ENCODE measurements at places on chromosomes 3 and 15. TPM values are rescaled to one million over a fixed set of nuclear protein-coding genes. Genes with fewer than 3 reads are reported as not detected.

DNA sequence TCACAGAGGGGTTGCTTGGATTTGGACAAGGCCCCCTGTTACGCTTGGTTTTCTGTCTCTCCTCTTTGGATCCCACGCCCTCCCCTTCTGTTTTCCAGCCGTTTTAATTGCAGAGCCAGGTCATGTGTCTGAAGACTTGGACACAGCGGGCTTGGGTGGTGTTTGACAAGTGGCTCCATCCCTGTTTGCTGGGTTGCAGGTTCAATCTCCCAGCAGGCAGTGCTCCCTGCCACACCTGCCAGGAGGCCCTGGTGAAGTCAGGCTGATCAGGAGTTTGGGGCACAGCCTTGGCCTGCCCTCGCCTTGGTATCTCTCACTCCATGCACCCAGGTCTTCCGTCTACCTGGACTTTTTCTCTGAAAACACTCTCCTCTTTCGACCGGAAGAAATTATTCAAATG is 59.0 kb downstream of the PLXNA1 start:
- no peak for DNase-seq

- no peak for DNase-seq
Measured at GRCh38 chr3:12309716-12310115, 20.8 kb downstream of the PPARG start.

DNA sequence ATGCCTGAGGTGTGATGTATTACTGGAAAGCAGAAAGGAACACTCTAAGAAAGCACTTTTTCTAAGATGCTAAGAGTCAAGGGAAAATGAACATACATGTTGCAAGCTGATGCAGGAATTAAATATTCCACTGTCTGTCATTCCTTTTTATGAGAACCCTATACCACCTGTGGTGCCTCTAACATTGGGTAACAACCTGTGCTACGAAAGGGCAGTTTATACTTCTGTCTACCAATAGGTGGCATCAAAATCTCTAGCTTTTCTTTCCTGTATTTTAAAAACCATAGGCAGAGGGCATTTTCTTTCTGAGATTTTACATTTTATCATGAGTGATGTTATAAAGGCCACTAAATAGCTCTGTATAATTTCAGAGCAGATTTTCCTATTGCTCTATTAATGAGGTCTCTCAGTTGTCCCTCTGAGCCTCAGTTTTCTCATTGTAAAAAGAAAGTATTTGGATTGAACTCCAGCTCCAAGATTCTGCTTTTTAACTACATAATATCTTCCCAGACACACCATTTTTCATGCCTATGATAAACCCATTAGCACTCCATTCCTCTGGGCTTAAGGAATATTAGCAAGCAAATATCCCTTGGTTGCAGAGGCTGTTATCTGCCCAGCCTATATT is 3.5 kb upstream of the CPNE4 start:
- DNase-seq = no peak

DNA sequence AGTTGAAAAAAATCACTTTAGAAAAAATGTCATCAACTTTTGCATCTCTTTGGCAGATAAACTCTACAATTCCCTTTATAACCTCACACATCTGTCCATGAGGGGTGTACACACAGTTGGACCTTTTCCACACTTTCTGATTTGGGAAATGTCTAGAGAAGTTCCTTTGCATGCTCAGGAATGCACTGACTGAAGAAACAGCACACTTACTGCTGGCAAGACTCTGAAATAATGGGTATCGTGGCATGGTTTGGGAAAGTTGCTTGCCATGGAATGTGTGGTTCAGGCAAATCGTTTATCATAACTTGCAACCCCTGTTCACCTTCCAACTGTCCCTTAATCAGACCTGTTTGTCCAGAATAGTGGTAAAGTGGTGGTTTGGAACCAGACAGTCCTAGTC is 135.3 kb upstream of the TGFBR2 start:
- DNase-seq = no peak

Gene RPL14
- 3,930 TPM for total RNA-seq

GRCh38 chr3:61980041-61980440 is 393.3 kb downstream of the FEZF2 start:
- DNase-seq = no peak

Gene WDR93
- total RNA-seq = not detected

GRCh38 chr15:50261981-50262380 is 3.5 kb downstream of the HDC start:
- DNase-seq = no peak

Gene SLC28A1
- not detected for total RNA-seq

Gene COLQ
- 11.4 TPM for total RNA-seq

Gene RTF1
- total RNA-seq = 30.6 TPM

- DNase-seq = no peak
Measured at GRCh38 chr15:81256916-81257315, 60.2 kb downstream of the IL16 start.

DNA sequence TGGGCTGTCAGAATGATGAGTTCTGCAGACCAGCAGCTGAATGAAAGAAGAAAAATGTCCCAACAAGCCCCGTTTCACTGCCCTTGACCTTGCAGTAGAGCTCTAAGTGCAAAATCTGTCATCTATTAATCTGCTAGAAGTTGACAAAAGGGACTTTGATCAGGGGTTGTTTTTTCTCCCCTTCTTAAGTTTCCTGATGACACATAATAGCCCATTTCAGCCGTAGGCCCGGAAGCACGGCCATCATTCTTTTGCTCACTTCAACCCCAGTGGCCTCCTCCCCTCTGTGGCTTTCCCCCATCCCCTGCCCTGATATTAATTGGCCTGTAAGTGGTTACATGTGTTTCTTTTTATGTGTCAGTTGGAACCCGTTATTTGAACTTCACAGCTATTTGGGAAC is 298.9 kb downstream of the RPLP1 start:
- no peak for DNase-seq

Gene CASR
- not detected for total RNA-seq

Gene ARPIN
- total RNA-seq = 0.07 TPM

DNA sequence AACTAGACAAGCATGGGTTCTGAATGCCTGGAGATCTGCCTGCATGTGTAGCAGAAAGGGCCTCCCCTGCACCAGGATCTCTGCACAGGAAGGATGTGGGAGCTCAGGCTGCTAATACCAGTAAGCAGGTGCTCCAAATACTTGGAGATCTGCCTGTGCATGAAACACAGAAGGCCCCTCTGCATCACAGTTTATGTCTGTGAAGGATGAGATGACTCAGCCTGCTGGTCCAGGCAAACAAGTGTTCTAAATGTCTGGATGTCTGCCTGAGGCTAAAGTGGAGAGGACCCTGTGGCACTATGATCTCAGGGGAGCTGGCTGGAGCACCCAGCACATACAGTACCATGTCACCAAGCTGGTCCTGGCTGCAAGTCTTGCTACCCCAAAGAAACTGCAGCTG is 678.8 kb downstream of the MCTP2 start:
- no peak for DNase-seq

DNA sequence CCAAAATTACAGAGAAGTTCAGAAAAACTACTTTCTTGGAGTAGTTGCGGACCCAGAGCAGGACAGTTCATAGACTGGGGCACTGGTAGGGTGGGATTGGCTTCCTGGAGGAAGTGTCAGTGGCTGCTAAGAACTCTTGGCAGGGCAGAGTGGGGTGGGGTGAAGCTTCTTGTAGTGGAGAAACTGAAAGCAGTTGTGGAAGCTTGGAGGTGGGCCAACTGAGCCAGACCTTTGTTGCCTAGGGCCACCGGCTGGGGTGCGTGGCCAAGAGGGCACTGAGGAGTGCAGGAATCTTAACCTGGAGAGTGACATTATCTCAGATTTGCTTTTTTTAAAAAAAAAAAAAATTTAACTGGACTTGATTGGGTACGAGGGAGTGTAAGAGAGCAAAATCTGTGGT is 3.1 kb downstream of the KAT2B start:
- peak; percentile 41 for DNase-seq

- DNase-seq = no peak
Measured at GRCh38 chr15:39317225-39317624, 263.7 kb upstream of the THBS1 start.

Gene CCDC54
- total RNA-seq = not detected

DNA sequence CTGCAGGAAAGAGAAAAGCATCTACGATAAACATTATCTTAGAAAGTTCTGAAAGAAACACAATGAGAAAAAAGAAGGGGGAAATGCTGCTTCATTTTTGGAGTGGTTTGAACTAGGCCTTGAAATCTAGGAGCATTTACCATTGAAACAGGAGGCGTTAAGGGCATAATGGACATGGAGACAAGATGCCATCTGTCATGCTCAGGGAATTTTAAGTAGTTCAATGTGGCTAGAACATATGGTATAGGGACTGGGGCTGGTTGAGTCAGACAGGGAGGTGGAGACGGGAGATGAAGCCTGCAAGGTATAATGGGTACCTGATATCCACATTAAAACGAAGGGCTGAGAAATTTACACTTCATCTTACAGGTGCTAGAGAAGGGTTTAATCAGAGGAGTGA is 10.4 kb upstream of the PLAAT1 start:
- DNase-seq = no peak

DNA sequence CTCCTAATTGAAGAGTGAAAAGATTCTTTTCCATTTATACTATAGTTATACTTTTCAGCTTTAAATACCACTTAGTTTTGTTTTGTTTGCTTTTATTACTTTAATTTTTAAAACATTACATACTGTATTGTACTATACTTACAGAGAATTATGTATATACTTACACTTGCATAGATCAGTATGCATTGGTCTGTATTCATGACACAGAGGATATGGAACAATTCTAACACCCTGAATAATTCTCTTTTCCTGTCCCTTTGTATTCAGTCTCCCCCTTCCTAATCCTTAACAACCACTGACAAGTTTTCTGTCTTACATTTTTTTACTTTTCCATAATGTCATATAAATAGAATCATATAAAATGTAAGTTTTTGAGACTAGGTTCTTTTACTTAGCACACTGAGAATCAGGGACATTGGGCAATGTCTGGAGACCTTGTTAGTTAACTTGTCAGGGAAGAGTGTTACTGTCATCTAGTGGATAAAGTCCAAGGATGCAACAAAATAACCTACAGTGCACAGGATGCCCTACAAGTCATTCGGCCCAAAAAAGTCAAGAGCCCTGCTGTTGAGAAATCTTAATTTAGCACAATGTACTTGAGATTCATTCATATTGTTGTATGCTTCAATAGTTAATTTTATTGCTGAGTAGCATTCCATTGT is 95.7 kb upstream of the MCTP2 start:
- no peak for DNase-seq

- DNase-seq = no peak
Measured at GRCh38 chr3:100256731-100257151, 4.1 kb upstream of the TBC1D23 start.

Gene RARB
- not detected for total RNA-seq

- no peak for DNase-seq
Measured at GRCh38 chr3:47422743-47423142, 41.9 kb downstream of the PTPN23 start.

DNA sequence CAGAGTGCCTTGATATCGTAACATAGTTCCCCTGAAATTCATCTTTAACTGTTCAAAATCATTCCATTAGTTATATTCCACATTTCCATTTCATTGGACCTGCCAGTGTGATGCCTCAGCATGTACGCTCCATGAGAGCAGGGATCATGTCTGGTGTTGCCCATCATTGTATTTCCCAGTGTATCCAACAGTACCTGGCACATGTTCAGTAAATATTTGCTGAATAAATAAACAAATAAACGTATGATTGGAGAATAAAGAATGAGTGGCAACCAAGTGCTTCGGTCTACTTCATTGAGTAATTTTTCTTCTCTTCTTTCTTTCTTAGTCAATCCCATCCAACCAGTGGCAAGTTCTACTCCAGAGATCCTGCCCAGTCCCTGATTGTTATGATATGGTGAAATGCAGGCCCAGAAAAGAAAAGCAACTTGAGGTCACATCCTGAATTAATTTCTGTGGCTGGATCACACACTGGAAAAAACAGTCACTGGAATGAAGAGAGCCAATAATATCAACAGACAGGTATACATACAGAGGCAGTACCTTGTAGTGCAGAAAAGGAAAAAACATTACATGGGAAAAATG is 101.2 kb downstream of the PLCH1 start:
- no peak for DNase-seq

- DNase-seq = no peak
Measured at GRCh38 chr3:18572809-18573208, 147.7 kb upstream of the SATB1 start.

Gene ILDR1
- total RNA-seq = not detected

DNA sequence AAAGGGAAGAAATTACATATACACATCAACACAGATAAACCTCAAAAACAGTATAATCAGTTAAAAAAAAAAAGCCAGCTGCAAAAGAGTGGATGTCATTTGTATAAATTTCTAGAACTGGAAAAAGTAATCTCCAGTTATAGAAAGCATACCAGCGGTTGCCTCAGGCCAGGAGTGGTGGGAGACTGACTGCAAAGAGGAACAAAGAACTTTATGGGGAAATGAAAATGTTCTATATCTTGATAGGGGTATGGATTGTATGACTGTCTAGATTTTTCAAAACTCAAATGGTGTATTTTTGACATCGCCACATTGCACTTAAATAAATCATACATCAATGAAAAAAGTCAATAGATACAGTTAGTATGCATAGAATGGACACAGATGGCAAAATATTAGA is 241.6 kb downstream of the SCAPER start:
- DNase-seq = no peak

GRCh38 chr15:40054855-40055575 is 16.0 kb upstream of the SRP14 start:
- no peak for DNase-seq

DNA sequence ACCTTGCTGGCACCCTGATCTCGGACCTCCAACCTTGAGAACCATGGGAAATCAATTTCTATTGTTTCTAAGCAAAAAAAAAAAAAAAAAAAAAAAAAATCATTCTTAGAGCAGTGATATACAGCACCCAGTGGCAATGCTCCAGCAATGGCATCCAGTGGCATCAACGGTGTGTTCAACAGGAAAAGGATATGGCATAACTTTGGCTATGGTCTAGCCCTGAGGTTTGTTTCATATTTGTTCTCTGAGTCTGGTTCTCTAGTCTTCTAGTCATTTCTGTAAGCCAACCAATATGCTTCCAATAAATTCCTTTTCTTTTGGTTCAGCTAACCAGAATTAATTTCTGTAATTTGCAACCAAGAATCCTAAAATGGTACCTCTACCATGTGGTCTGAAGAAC is 19.2 kb downstream of the DENND4A start:
- no peak for DNase-seq

Data from T-cell (primary cell).